Fibroblast of gingiva (primary cell): ENCODE measurements at places on chromosomes 16 and 17.

- no peak for DNase-seq
Observed at GRCh38 chr17:51373489-51374152, 113.3 kb downstream of the UTP18 start.

DNA sequence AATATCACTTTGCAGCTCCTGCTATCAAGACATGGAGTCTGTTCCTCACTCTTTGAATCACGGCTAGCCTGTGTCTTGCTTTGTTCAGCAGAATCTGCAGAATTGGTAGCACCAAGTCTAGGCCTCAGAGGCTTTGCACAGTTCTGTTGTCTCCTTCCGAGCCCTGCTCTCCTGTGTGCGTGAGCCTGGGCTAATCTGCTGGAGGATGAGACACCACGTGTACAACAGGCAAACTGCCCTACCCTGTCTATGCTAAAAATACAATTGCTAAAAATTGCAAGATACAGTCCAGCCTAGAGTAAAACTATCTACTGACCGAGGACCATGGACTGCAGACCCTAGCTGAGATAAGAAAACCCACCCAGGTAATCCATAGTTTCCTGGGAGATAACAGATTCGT, 484.7 kb downstream of the NPIPA7 start:
- DNase-seq: no peak

DNA sequence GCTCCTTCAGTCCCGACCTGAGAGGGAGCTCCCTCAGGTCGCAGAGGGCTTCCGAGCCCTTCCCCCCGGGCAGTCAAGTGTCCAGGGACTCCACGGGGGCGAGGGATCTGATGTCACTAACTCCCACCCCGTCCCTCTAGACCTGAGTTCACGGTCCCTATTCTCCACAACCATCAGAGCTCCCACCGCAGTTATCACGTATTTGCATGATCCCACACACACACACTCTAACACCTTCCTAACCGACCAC, 3.7 kb upstream of the PER1 start:
- DNase-seq: no peak

DNA sequence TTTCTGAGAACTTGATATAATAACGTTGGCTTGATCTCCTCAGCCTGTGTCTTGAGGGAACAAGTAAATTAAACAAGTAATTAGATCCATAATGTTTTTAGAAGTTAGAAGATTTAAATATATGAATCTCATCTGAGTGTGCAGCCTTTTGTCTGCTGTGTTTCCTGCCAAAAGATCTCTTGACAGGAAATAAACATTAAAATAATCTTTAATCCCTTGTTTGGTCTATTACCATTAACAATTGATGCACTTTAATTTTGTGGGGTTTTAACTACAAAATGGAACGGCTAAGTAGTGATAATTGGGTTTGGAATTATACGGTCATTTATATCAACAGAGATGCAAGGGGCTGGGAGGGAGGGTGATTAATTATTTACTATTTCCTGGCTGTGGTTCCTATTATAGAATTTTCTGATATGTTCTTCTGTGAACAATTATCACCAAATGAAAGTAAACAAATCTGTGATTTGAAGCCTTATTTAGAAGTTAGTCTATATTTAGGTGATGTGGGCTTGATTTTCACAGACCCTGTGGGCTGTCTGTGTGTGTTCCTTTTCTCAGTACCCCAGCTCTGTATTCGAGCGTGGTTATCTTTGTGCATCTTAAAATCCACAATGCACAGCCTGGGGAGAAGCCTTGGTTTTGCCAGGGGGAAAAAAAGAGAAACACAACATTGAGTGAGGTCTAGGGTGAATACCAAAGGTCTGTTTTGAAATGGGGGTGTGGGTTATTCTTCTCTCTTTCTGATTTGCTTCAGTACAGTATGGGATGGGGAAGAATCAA, 556.1 kb downstream of the WWOX start:
- DNase-seq: no peak

DNA sequence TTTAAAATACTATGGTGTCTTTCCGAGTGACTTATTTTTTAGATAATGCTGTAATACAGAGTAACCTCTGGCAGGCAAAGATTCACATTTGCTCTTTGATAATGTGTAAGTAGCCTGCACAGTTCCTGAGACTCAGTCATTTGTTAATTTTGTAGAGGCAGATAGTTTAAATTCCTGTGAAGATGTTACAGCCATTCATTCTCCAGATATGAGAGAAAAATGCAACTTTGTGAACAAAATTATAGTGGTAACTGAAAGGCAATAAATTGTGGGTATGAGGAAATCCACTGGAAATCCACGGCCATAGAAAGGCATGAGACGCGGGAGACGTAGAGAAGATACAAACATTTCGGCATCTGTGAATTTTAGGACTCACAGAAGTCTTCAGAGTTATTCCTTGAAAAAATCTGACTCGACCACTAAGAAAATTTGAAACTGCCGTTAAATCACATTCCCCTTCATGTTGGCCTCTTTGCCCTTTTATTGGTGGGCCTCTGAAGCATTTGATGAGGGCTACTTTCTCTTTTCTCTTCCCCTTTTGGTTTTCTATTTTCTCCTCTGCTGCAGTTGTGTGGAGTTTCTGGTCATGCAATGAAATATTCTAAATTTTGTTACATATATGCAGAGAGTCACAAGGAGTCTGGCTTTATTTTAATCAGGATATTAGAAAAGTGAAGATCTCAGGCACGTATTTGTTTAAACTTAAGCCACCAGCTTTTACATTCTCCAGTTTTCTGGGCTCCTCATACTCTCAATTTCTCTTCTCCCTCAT, 18.8 kb downstream of the HS3ST3A1 start:
- no peak for DNase-seq

- no peak for DNase-seq
Observed at GRCh38 chr17:73549841-73550430, 94.3 kb downstream of the SDK2 start.

DNA sequence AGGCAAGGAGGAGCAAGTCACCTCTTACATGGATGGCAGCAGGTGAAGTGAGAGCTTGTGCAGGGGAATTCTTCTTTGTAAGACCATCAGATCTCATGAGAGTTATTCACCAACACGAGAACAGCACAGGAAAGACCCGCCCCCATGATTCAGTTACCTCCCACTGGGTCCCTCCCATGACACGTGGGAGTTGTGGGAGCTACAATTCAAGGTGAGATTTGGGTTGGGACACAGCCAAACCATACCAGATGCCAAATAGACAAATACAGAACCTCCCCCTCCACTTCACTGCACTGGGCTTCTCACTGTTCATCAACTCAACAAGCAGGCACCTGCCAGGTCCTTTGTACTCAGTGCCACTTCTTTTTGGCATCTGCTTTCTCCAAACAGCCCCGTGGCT, 100.2 kb downstream of the WSCD1 start:
- DNase-seq: no peak

DNA sequence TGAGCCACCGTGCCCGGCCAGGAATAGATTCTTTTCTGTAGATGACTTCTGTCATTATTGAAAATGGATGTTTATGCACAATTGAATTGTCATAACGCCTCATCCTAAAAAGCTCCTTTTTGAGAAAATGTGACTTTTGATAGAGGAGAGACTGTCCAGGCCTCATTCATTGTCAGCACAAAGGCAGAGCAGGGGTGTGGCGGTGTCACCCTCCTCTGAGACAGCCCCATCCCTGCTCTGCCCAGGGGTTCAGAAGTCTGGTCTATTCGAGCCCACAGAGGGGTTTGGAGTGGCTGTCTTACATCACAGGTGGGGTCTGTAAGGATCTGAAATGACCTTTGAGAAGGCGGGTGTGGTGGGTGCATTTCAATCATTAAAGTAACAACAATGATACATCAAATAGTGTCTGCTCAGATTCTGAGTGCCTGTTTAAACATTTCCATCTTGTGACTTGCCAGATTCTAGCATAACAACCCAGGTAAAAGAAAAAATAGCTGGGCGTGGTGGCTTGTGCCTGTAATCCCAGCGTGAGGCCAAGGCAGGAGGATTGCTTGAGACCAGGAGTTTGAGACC, 161.0 kb downstream of the SEC14L1 start:
- DNase-seq: no peak

GRCh38 chr17:74748279-74748528, 224 bp upstream of the NHERF1 start:
- no peak for DNase-seq

GRCh38 chr17:75707079-75707571, 14.1 kb upstream of the ITGB4 start:
- DNase-seq: no peak

GRCh38 chr17:62968445-62968923, 2.4 kb downstream of the TANC2 start:
- peak; percentile 87 for DNase-seq

GRCh38 chr16:4706871-4707270, 13.5 kb downstream of the NUDT16L1 start:
- DNase-seq: no peak

GRCh38 chr17:72421128-72422092, 300.6 kb downstream of the SOX9 start:
- peak; percentile 38 for DNase-seq

DNA sequence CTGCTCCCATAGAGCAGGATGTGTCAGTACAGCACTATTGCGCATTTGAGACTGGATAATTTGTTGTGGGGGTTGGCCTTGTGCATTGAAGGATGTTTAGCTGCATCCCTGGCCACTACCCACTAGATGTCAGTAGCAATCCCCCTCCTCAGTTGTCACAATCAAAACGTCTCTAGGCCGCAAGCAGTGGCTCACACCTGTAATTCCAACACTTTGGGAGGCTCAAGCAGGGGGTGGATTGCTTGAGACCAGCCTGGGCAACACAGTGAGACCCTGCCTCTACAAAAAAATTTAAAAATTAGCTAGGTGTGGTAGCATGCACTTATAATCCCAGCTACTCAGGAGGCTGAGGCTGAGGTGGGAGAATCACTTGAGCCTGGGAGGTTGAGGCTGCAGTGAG, 48.4 kb downstream of the CENPV start:
- peak; percentile 38 for DNase-seq

DNA sequence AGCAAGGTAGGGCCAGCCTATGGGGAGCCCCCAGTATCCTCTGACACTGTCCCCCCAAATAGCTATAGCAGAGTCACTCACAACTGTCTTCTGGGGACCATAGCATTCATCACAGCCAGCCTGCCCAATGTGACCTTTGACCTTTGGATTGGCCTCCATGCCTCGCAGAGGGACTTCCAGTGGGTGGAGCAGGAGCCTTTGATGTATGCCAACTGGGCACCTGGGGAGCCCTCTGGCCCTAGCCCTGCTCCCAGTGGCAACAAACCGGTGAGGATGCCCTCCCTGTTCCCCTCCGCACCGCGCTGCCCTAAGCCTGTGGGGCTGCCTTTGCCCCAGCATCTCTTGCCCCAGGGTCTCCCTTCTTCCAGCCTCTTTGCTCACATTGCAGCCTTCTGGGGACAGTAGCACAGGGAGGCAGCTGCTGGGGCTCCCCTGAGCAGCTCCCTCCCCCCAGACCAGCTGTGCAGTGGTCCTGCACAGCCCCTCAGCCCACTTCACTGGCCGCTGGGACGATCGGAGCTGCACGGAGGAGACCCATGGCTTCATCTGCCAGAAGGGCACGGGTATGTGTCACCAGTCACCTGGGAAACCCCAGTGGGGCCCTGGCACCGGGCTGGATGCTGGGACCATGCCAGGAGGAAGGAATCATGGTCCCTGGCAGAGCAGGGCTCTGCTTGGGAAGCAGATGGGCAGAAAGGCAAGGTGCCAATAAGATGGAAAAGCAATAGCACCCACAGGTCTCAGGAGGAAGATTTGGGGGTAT, 61.1 kb downstream of the MRC2 start:
- no peak for DNase-seq
